ENCODE measurements at places on chromosomes 11 and 22. TPM values are rescaled to one million over a fixed set of nuclear protein-coding genes. Genes with fewer than 3 reads are reported as not detected.

MISFA gene
- 13.0 TPM for total RNA-seq

DNA sequence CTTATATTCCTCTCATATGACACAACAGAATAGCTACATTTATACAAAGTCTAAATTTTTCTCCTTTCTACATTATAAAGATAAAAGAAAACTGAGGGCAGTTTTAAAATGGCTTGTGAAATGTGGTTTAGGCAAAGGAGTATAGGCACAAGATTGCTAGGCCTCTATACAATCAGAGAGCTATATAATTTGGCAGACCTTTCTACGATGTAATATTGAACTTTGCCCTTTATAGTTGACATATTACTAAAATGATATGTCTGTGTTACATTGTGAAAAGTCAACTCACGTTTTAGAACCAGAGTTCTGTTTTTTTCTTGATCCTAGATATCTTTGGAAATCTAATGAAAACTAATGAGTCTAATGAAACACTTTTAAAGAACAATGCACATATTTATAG, 430.2 kb downstream of the DLG2 start:
- no peak for DNase-seq

GRCh38 chr11:115612046-115612730, 108.0 kb upstream of the CADM1 start:
- no peak for DNase-seq

DNA sequence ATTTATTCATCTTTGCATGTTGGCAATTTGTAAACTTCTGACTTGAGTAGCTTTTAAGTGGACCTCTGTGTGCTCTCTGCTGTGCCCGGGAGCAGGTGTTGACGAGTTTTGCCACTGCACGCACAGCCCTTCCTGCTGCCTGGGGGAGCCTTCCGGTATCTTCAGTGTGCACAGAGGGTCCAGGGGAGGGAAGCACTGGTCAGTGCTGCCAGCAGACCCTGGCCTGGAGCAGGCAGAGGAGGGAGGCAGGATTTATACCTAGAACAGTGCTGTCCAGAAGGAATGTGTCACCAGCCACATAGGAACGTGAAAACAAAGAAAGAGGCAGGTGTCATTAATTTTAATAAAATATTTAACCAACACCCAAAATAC, 403.6 kb downstream of the TBC1D22A start:
- DNase-seq = no peak

GRCh38 chr11:4093519-4094347, 866 bp upstream of the RRM1 start:
- no peak for DNase-seq

Data from Right ventricle myocardium inferior (tissue), 1 donor.